ENCODE measurements at places on chromosomes 12 and 14. TPM values are rescaled to one million over a fixed set of nuclear protein-coding genes. Genes with fewer than 3 reads are reported as not detected.

GRCh38 chr14:54098536-54098935, 141.9 kb upstream of the BMP4 start:
- DNase-seq = no peak

Gene BMAL2
- total RNA-seq = 0.96 TPM

Gene EID3
- 18.6 TPM for total RNA-seq

- DNase-seq = no peak
Observed at GRCh38 chr14:80364816-80365215, 153.5 kb upstream of the DIO2 start.

DNA sequence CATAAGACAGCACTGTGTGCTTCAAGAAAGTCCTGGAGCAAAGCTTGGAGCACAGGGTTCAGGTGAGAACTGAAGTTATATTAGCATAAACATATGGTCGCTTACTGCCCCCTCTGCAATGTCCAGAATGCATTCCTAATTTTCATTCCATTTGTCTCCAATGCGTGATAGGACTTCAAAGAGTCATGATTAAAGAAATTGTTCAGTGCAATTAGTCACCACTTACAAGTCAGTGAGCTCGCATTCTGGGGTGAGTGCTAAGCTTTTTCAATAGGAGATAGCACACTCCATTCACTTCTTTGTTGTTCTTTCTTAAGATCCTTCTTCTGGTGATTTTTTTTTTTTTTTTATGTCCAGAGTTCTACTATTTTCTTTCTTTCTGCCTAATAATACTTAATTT, 398.4 kb downstream of the SYT1 start:
- no peak for DNase-seq

DNA sequence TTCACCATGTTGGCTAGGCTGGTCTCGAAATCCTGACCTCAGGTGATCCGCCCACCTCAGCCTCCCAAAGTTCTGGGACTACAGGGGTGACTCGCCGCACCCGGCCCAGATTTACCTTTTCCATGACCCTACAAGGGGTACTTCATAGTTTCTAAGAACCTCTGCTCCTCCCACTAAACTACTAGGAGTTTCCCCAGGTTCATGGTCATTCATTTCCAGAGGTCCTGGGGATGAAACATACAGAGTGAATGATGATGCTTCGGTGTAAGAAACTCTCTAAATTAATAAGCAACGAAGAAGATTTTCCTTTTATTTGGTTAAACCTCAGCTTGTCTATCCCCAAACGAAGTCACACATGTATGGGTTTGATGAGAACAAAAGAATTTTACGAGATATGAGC, 56.9 kb downstream of the AMN start:
- no peak for DNase-seq

GRCh38 chr12:97293541-97293940, 169.1 kb upstream of the RMST start:
- no peak for DNase-seq

Gene KCNH3
- total RNA-seq = 0.32 TPM

DNA sequence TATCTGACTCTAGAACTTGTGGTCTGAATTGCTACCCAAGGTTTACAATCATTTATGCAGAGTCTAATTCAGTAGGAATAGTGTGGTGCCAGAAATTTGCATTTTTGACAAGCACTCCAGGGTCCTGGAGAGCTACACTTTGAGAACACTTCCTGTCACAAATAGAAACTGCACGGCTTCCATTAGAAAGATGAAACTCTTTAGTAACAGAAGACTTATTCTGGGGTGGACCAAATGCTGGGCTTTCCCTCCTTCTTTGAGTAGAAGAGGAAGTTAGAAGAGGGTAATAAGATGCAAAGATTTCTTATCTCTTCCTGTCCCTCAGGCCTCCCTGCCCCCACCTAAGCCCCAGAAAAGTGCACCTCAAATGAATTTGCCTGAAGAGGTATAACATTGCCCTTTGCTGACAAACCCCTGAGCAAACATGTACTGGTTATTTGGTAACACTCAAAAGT, 28.4 kb downstream of the DGLUCY start:
- no peak for DNase-seq

Gene SLC2A14
- 0.48 TPM for total RNA-seq

Gene LMNTD1
- not detected for total RNA-seq

Gene TMEM233
- not detected for total RNA-seq

Gene C1R
- 100 TPM for total RNA-seq

Gene LTB4R
- total RNA-seq = 5.2 TPM

GRCh38 chr14:49036984-49037516, 549.1 kb downstream of the RPS29 start:
- DNase-seq = no peak

- DNase-seq = no peak
Observed at GRCh38 chr12:81859521-81859920, 100.4 kb upstream of the PPFIA2 start.

DNA sequence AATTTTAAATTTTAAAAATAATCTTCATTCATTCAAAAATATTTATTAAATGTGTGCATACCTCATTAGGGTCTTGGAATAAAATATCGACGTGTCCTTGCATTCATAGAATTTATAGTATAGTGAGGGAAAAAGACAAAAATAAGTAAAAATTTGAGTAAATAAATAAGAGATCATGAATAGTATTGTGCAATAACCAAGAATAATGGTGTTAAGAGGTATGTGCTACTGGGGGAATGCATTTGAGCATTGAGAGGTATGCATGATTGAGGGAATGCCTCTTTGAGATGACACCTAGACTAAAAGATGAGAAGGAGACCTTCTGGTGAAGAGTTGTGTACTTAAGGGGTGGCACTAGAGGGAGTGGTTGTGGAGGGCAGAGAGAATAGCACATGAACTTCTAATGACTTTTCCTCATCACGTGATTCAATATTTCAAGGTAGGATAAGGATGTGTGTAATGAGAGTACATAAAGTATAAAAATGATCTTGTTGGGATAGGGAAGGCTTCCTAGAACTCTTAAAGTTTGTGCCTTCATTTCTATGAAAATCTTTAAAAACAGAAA, 18.8 kb upstream of the CATSPERB start:
- DNase-seq = no peak

DNA sequence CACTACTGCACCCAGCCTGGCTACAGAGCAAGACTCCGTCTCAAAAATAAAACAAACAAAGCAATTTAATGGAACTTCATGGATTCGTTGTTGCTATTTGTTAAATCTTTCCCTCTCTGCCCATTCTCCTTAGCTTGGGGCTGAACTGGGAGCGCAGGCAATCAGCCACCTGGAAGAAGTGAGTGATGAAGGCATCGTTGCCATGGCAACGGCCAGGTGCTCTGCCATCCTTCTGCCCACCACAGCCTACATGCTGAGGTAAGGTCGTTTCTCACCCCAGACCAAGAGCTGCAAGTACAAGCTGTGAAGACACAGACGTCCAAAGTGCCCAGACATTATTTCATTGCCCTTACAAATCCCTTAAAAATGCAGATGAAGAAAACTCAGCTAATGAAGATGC, 19.1 kb downstream of the AMDHD1 start:
- no peak for DNase-seq

GRCh38 chr14:96383445-96383844, 8.5 kb upstream of the AK7 start:
- no peak for DNase-seq

DNA sequence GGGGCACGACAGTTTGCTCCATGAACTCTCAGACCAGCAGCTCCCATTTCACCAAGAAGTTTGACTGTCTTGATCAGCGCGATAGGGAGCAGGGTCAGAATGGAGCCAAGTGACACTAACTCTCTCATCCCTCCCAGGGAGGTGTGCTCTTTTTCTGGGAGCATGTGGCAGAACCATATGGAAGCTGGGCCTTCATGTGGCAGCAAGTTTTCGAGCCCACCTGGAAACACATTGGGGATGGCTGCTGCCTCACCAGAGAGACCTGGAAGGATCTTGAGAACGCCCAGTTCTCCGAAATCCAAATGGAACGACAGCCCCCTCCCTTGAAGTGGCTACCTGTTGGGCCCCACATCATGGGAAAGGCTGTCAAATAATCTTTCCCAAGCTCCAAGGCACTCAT, 24.0 kb downstream of the ITGA7 start:
- DNase-seq = no peak

DNA sequence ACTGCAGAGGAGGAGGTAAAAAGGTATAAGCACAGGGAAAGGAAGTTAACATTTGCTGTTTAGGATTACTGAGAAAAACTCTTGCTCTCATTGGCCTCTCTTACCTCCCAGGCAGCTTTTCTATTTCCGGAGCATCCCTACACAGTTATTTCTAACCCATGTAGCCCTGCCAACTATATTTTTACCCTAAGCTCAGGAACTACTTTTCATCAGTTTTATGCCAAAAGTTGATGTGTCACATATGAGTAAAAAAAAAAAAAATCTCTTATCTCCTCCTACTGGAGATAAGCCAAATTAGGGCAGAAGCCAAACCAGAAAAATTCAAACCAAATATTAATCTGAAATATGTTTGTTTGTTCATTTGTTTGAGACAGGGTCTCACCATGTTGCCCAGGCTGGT, 34.4 kb upstream of the PSMA6 start:
- no peak for DNase-seq

GRCh38 chr12:118548887-118549509, 172.6 kb downstream of the SUDS3 start:
- DNase-seq = no peak

DNA sequence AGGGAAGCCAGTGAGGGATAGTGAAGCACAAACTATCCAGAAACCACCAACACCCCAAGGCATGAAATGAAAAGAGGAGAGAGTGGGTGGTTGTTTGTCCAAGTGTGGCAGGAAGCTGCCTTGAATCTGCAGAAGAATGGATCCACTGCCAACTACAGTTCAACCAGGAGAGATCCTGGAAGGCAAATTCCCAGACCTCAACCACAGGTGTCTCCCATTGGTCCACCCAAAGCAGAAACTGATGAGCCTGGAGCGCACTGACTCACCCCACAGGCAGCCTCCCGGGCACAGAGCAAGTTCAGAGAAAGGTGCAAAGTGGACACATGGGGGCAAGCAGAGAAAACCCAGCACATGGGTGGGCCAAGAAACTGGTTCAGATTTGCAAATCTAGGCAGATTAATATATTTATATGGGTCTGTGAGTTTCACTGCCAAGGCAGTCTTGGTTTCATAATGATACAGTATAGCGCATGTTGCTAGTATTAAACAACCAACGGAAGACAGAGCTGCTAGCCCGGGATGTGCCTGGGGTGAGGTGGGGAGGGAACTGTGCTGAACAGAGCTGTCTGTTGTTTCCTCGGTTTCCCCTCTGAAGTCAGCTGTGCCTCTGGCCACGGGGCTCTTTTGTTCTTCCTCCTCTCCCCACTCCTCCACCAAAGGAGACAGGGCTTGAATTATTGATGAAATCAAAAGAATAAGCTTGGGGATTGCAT, 416.2 kb upstream of the CCDC196 start:
- DNase-seq = no peak

DNA sequence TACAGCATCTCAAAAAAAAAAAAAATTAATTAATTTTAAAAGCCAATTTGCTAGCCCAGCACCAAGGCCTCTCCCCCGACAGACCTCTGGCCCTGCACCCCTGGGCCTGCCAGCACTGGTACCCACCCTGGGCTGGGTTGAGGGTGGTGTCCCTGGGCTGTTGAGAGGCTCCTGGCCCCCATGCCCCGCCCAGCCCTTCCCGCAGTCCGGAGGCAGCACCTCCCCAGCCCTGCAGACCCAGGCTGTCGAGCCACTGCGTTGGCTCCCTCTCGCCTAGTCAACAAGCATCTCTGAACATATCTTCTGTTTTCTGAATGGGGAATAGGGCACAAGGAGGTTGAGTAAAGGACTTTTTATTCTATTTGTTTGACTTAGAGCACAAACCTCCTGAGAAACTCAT, 87.1 kb downstream of the FBXL14 start:
- DNase-seq = no peak

Gene MANSC4
- not detected for total RNA-seq

GRCh38 chr14:51014086-51014485, 69.8 kb upstream of the PYGL start:
- no peak for DNase-seq

DNA sequence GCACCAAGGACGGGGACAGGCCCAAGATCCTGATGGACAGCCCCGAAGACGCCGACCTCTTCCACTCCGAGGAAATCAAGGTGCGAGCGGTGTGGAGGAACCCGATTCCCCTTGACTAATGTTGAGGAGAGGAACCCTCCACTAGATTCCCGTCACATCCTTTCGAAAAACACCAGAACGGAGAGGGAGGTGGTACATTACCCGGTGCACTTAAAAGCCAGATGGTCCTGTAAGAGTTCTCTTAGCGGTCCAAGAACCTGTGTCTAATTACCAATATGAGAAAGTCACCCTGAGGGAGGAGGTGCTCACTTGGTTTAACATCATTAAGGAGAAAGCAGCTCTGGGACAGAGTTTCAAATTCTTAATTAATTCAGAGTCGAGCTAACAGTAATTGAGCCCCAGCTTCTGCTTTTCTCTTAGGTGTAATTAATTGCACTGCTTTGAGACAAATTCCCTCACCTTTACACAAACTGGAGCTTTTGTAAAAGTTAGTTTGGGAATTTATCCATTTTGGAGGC, 450 bp downstream of the PRKAB1 start:
- DNase-seq = no peak

DNA sequence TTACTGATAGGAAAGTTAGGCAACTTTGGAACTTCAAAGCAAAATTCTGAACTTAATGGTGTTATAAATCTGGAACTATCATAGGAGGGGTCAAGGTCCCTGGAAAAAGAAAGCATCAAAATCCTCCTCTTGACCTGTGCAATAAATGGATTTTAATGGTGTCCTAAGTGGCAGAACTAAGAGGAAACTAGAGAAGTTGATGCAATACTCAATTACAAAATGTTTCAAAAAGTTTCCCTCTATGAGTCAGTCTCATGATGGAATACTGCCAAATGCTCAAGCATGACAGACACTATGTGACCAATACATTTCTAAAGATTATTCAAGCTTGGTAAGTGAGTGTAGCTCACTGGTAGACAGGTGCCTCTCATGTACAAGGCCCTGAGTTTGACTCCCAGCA, 47.7 kb upstream of the ERGIC2 start:
- no peak for DNase-seq

Gene MMP17
- total RNA-seq = 2.6 TPM

GRCh38 chr14:62123961-62124360, 361.7 kb downstream of the SNAPC1 start:
- no peak for DNase-seq

DNA sequence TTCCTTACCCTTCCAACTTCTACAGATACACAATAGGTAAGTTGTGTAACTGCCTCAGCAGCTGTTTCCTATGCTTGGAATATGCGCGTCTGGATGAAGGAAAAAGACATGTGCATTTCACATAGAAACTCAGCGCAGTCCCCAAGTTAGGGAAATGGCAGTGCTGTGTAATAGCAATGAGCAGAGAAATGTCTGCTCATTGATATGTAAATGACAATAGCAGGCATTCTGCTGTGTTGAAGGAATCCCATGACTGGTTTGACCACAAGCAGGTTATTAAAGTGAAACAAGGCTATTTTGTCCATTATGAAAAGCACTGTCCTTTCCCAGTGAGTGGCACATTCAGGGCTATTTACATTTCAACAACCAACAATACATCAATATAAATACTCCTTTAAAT, 106.6 kb downstream of the BTG1 start:
- DNase-seq = no peak

DNA sequence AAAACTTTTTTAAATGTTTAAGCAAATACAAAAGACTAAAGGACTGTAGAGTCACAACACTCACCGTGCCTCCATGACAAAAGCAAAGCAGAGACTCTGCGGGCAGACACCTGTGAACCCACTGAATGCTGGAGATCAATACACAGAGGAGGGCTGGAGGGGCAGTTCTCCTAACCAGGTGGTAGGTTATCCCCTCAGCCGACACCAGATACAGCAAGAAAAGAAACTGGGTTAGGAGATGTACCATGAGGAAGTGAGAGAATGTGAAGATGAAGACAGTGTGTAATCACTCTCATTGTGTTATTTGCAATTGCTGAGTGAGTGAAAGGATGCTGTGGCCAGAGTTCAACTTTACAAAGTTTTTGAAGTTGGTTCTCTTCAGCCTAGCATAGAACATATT, 480.3 kb downstream of the BCL11B start:
- DNase-seq = no peak

Gene PLEKHD1
- total RNA-seq = 0.14 TPM
